ENCODE measurements at places on chromosomes 6 and 20.

GRCh38 chr6:129312880-129313279, 397.1 kb downstream of the ARHGAP18 start:
- DNase-seq = no peak

- no peak for DNase-seq
These were observed 3.9 kb upstream of the REV3L start for GRCh38 chr6:111486921-111487320.

- DNase-seq = no peak
These were observed 76.7 kb upstream of the ZFP64 start for GRCh38 chr20:52268184-52268749.

DNA sequence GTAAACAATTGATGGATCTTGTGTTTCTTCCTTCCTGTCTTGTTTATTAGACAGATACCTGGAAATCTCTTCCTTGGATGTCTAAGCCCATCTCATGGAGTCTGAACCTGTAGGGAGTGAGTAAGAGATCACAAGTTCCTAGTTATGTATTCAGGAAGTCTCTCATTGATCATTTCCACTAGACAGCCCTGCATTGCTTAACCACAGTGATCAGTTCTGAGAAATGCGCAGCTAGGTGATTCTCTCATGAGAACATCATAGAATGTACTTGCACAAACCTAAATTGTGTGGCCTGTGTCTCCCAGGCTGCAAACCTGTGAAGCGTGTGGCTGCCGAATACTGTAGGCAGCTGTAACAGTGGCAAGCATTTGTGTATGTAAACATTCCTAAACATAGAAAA, 39.1 kb downstream of the FAM120B start:
- DNase-seq = no peak

DNA sequence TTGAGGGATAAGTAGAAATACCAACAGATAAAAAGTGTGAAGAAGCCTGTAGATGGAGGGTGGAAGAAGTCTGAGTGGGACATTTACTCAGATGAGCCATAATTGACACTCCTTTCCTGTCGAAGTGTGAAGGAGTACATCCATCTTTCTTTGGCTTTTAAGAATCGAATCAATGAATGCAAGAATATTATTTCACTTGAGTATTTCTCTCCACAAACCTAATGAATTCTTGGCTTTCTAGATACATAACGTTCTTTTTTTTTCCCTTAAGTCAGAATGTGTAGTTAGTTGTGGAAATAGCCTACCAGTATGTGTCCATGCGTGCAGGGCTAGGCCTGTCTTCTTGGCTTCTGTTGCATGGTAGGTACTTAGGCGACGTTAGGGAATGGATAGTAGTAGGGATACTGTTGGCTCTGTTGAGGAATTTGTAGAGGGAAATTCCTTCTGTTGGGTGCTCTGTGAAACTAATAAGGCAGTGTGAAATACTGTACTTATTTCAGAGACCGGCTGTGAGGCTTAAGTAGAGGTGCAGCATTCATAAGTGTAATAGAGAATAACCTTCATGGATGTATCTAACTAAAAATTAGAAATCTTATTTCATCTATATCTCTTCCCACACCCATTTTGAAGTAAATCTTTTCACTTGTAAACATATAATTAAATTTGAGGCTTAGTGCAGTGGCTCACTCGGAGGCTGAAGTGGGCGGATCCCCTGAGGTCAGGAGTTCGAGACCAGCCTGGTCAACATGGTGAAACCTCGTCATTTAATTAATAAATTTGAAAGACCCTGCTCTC, 1.5 kb downstream of the RPS18 start:
- DNase-seq = no peak

- no peak for DNase-seq
These were observed 17.4 kb upstream of the HM13 start for GRCh38 chr20:31496761-31497295.
